ENCODE measurements at places on chromosomes 6 and 20.

DNA sequence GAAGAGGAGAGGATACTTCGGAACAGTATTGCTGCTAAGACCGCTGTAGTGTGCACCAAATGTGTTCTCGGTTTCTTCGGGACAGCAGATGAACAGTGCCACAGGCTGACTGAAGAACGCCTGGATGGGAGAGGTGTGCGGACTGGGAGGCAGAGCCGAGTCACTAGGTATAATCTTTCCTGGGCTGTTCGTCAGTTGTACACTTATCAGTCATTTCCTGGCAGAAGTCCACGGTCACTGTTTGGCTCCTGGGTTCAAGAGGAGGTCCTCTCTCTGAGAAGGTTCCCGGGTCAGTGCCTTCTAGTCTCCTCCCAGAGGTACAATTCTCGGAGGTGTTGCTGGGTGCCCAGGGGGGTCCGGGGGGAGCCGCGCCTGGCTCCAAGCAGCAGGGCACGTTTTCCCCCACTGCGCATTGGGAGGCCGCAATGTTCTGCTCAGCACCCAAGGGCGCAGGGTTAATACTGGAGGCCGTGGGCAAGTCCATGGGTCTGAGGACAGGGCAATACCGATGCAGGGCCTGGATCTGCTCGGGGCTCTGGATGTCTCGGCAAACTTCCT, 38.1 kb downstream of the GJA10 start:
- DNase-seq, result no peak

GRCh38 chr6:72959821-72960220, 265.5 kb downstream of the KHDC1L start:
- DNase-seq, result no peak

DNA sequence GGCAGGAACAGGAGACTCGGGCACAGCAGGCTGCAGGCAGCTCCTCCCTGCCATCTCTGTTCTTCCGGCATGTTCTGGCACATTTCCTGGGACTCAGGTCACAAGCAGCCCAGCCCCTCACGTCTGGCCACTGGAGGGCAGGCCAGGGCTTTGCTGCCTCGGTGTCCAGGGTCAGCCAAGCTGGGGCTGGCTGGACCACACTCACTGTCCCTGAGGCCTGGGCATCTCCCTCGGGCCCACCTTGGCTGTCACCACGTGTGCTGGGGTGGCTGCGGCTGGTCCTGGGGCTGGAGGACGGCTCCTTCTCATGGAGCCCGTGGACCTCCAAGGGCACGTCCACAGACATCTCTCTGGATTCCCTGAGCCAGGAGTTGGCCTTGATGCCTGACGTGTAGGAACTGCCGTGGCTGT, 18.5 kb downstream of the FRMD1 start:
- no peak for DNase-seq

DNA sequence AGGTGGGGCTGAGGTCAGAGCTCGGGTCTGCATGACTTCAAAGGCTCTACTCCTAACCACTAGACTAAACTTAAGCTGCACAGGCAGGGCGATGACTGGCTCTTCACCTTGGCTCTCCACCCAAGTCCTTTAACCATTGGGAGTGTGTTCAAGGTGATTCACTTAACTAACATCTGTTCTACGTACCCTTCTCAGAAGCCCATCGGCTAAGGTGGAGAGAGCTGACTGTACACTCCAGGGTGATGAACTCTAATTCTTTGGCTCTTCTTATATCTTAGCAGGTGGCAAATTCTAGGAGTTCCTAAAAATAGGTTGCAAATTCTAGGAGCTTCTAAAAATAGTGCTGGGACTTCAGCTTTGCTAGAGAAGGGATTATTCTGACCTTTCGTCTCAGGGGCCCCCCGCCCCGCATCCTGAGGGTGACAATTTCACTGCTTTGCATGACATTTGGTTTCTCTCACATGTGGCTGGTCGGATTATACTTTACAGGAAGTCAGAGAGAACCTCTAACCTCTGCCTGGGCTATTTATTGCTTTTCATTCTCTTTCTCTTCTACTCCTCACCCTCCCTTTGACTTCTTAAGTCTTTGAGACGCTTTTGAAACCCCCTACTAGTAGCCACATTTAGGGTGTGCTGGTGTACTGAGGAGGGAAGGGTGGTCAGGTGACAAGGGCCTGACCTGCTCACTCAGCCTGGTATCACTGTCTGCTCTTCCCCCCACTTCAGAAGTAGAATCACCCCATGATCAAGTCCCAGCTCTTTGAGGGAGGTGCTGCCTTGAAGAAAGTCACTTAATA, 55.5 kb downstream of the PRDM1 start:
- DNase-seq, result no peak

GRCh38 chr6:24272553-24272952, 85.3 kb downstream of the DCDC2 start:
- DNase-seq, result no peak

GRCh38 chr6:162385980-162386379, 341.6 kb downstream of the PRKN start:
- DNase-seq, result no peak

GRCh38 chr6:5261545-5262109, 314 bp downstream of the FARS2 start:
- no peak for DNase-seq

GRCh38 chr20:8527998-8528723, 396.1 kb downstream of the PLCB1 start:
- no peak for DNase-seq

GRCh38 chr20:36836591-36837269, 39.2 kb upstream of the TLDC2 start:
- DNase-seq, result peak; percentile 3

GRCh38 chr6:15464211-15464725, 198.6 kb downstream of the DTNBP1 start:
- DNase-seq, result no peak

DNA sequence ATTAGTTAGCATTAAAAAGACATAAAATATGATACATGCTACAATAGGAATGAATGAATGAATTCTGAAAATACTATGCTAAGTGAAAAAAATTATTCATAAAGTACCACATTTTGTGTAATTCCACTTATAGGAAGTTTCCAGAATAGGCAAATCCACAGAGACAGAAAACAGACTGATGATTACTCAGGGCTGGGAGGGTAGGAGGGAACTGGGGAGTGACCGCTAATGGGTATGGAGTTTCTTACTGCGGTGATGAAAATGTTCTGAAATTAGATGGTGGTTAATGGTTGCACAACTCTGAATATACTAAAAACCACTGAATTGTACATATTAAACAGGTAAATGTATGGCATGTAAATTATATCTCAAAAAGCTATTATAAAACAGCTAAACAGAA, 22.6 kb downstream of the FERMT1 start:
- no peak for DNase-seq

DNA sequence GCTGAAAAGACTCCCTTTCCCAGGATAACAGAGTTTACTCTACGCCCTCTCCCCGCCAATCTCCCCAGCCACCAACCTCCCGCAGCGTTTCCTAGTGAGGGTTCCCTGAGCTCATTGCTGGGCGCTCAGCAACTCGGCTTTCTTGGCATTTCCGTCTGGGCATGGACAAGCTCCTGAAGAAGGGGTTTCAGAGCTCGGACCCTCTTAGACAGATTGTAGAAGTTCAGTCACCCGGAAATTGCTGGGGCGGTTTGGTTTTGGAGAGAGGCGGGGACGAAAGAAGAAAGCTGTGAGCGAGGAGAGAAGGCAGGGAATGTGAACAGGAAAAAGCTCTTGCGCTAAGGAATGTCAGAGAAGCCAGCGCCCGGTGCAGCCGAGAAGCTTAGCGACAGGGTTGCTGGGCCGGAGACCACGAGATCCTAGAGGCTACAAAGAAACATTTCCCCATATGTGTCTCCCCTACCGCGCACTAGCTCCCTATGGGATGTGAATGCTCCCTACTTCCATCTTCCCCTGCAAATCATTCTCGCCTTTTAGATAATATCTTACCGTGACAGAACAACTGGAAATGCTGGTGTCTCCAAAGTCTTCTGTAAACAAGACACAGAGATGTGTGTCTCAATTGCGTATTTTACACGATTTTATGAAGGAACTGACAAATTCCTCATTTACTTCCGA, 15.8 kb downstream of the POM121L2 start:
- no peak for DNase-seq

- DNase-seq, result no peak
Measured at GRCh38 chr20:24384865-24385264, 84.6 kb upstream of the SYNDIG1 start.

- peak; percentile 81 for DNase-seq
Measured at GRCh38 chr20:48682529-48683363, 145.1 kb downstream of the PREX1 start.

DNA sequence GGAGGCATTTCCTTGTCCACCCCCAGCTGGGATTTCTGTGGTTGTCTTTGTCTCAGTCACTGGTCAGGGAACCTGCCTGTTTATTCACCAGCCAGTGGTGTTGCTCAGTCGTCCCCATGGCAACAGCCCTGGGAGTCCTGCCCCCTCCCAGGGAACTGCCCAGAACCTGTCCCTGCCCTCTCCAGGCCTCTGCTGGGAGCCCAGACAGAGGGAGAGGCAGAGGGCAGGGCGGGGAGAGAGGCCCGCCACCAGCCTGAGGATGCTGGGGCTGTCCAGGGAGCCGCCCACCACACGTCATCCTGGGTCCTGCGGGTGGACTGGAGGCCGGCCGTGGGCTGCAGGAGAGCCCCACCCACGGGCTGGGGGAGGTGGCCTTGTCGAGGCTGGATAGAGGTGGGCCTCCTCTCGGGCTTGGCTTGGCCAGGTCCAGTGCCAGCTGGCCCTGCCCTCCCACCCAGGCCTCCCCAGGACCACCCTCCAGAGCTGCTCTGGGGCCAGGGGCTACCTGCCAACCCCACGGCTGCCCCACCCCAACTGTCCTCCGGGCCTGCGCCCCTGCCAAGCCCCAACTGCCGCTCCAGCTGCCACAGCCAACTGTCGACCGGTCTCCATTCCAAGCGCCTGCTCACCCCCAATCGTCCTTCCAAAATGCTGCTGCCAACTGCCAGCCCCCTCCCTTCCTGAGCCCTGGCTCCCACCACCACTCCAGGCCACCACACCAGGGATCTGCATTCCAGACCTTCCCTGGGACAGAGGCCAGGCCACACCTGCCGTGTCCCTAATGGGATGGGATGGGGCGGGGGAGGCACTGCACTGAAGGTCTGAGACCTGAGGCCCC, 4.2 kb upstream of the ZBTB46 start:
- DNase-seq, result peak; percentile 100

DNA sequence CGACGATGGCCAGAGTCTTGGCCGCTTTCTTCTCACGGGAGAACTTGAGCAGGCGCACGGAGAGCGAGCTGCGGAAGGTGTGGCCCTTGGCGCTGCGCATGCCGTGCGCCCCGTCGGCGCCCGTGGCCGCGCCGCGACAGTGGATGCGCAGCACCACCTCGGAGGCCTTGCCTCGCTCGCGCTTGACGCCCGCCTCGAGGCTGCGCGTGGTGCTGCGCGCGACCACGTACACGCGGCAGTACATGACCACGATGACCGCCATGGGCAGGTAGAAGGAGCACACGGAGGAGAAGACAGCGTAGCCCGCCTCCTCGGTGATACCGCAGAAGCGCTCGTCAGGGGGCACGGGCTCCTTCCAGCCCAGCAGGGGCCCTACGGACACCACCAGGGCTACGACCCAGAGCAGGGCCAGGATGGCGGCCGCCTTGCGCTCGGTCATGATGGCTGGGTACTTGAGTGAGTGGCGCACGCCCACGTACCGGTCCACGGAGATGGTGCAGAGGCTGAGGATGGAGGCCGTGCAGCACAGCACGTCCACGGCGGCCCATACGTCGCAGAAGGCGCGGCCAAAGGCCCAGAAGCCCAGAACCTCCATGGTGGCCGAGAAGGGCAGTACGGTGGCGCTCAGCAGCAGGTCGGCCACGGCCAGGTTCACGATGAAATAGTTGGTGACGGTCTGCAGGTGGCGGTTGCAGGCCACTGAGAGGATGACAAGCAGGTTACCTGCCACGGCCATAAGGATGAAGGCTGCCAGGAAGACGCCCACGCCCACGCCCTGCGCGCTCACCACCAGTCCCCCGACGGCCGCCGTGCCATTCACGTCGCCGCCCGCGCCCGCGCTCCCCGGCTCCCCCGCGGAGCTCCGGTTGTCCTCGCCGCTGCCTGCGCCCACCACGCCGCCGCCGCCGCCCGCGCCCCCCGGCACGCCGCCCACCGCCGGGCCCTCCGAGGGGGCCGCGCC, 232.8 kb upstream of the RNF24 start:
- DNase-seq, result no peak

DNA sequence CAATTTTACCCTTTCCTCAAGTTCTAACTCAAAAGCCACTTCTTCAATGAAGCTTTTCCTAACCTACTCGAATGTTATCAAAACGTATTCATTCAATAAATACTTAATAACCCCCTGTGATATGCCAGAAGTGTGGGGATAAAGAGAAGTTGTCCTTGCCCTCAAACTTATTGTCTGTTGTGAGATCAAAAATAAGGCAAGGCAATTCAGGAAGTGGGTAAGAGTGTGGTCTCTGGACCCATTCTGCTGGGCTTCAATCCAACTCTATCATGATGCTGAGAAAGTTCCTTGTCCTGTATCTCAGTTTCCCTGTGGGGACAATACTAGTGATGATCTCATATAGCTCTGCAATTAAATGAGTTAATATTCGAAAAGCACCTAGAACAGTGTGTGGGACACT, 92.8 kb downstream of the PRDM1 start:
- no peak for DNase-seq

GRCh38 chr6:3325210-3325609, 66.5 kb downstream of the PSMG4 start:
- DNase-seq, result no peak

DNA sequence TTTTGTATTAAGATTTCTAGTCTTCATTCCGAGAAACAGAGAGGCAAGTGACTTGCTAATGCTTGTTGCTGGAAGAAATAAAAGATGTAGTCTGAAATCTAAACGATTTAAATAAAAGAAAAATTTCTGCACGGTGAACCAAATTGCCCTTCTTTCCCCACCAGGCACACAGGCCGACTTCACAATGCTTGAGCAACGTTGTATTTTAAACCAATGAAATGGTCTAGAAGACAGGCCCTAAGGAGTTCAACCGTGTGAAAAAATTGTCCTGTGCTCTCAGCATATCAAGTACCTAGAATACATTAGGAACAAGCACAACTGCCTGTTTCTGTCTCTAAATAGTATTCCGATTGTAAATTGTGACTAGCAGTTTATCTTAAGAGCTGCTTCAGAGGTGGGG, 308.8 kb upstream of the SOX4 start:
- DNase-seq, result no peak

GRCh38 chr6:116902634-116903033, 25.6 kb downstream of the RFX6 start:
- no peak for DNase-seq

- DNase-seq, result no peak
Measured at GRCh38 chr6:110185879-110186278, 5.7 kb downstream of the CDC40 start.

DNA sequence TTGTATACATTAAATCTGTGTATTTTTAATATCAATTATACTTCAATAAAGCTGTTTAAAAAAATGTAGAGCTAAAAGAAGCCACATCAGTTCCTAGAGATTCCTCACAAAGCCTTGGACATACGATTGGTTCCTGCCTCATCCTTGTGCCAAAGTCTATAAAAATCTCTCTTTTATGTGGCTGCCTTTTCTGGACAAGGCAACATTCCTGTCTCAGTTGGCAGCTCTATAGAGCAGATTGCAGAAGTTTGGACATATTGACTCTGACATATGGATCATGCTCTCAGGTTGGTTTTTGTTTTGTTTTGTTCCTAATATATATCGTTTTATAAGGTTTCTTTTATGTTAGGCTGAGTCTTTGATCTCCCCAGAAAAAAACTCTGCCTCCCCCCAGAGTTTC, 148.9 kb downstream of the MAFB start:
- DNase-seq, result peak; percentile 74

GRCh38 chr6:165872311-165872710, 209.3 kb upstream of the PDE10A start:
- no peak for DNase-seq

Measured in NCI-H446 treated with DMSO at 0.1 percent for 48 hours (cell line).